ENCODE measurements at places on chromosomes 5 and 9. TPM values are rescaled to one million over a fixed set of nuclear protein-coding genes. Genes with fewer than 3 reads are reported as not detected.

DNA sequence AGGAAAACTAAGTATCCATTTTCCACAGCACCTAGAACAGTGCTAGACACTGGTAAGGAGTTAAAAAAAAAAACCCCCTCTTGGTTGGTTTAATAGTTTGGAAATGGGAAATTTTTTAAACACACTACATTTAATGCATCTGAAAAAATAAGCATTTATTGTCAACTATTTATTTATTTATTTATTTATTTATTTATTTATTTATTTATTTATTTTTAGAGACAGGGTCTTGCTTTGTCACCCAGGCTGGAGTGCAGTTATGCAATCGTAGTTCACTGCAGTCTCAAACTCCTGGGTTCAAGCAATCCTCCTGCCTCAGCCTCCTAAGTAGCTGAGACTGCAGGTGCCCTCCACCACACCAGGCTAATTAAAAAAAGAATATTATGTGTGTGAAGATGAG lies 51.6 kb downstream of the SNCAIP start:
- no peak for DNase-seq

- no peak for DNase-seq
These were observed 70.0 kb upstream of the GFPT2 start for GRCh38 chr5:180423133-180423532.

- DNase-seq, result no peak
These were observed 737.9 kb upstream of the ZNF608 start for GRCh38 chr5:125484272-125484741.

DNA sequence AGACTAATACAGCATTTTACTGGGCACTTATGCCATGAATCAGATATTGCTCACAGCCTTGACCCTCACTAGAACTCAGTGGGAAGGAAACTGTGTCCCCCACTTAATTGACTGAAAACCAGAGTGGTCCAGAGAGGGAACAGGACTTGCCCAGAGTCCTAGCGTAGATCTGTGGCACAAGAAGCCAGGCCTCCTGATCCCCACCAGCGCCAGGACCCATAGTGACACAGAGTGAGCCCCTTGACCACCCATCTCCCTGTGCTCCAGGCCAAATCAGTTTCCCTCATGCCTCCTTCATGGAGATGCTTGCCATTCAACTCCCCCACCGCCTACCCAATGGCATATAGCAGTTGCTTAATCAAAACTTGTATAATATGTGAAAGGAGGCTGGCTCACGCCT lies 8.3 kb downstream of the KIF12 start:
- DNase-seq, result no peak

- no peak for DNase-seq
These were observed 4.2 kb upstream of the IRX2 start for GRCh38 chr5:2755681-2756171.

DNA sequence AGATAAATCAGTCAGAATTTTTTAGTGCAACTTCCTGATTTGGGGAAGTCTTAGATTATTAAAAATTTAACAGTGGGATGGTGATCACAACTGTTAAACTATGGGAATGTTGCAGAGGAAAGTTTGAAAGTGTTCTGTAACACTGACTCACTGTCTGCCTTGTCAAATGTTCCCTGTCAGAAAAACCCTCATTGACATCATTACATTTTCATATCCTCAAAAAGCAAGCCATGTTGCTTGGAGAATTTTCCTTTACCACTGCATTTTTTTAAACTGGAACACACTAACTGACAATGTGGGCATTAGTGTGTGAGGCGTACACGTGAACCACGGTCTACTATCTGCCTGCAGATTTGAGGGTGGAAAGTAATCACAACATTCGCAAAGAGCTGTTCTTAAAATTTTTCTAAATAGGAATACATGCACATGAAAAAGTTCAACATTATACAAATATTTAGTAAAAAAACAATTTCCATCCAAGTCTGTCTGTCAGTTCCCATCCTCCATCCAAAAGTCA lies 28.6 kb upstream of the IL7R start:
- DNase-seq, result no peak

DNA sequence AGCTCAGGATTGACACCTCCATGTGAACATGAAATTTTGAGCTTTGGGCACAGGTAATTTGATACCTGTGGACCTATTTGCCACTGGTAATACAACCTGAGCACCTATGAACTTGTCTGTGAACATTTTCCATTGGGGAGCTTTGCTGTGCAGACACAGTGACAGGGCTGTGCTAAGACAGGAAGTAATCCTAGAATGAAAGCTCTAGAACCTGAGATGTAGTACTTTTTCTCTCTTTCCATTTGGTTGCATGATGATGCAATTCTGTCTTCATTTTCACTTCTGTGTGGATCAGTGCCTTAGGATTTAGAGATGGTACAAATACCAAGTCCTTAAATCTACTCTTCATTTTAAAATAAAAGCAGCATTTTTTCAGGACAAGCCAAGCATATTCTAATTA lies 216.9 kb downstream of the NR3C1 start:
- DNase-seq, result no peak

Gene MAN2A1
- 75.1 TPM for total RNA-seq

GRCh38 chr9:35687972-35688557 lies 1.7 kb downstream of the TPM2 start:
- no peak for DNase-seq

- DNase-seq, result no peak
These were observed 34.3 kb upstream of the SPATA31D4 start for GRCh38 chr9:81893929-81894328.

DNA sequence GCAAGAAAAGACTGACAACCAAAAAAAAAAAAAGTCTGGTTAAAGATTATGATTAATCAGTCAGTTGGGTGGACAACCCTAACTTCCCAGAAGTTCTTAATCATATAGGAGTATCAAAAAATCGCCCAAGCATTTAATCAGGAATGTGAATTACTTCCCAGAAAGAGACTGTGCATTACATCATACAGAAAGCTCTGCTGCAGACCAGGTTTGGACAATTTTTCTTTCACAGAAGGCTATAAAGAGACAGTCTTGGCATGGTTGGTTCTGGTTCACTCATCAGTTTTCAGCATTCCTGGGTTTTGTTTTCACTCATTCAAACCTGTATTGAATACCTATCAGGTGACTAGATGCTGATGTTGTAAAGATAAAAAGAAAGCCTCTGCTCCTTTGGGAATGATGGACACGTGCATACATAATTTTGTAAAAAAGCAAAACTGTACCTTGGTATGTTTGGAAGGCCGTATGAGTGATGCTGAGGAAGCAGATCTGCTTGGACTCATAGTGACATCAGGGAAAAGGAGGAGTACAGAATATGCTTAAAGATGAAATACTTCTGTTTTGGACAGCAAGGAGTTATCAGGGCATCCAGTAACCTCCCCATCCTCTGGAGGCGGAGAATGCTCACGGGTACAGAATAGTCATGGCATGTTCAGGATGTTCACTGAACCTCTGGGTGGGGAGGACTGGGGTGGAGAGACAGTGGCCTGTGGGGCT lies 178.4 kb downstream of the GNA14 start:
- DNase-seq, result no peak

DNA sequence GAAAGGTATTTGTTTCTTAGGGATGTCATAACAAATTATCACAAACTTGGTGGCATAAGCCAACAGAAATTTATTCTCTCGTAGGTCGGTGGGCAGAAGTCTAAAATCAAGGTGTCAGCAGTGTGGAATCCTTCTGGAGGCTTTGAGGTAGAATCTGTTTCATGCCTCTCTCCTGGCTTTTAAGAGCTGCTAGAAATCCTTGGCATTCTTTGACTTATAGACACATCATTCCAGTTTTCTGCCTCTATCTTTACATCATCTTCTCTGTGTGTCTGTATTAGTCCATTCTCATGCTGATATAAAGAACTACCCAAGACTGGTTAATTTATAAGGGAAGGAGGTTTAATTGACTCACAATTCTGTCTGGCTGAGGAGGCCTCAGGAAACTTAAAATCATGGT lies 488.1 kb upstream of the PAPPA start:
- DNase-seq, result no peak

Gene RASGEF1C
- total RNA-seq, result 1.9 TPM

Gene CBY3
- total RNA-seq, result not detected

Gene GRM6
- total RNA-seq, result not detected
